Muscle of leg (tissue), 16 donors: ENCODE measurements at places on chromosomes 3 and 15. TPM values are rescaled to one million over a fixed set of nuclear protein-coding genes. Genes with fewer than 3 reads are reported as not detected.

The SLC28A1 gene
- total RNA-seq = 0.35 TPM

The ZNF660 gene
- total RNA-seq = 6.2 TPM

- no peak overlapping the region for H3K27ac ChIP-seq
- DNase-seq = peak; percentile 4
- peaks cover 8% of the 10 kb centered on the region for H3K4me1 ChIP-seq
- H3K36me3 ChIP-seq = no peaks in the 10 kb centered on the region
Observed at GRCh38 chr3:197149-197827, 725 bp downstream of the CHL1 start.

The ZDHHC23 gene
- 0.93 TPM for total RNA-seq

DNA sequence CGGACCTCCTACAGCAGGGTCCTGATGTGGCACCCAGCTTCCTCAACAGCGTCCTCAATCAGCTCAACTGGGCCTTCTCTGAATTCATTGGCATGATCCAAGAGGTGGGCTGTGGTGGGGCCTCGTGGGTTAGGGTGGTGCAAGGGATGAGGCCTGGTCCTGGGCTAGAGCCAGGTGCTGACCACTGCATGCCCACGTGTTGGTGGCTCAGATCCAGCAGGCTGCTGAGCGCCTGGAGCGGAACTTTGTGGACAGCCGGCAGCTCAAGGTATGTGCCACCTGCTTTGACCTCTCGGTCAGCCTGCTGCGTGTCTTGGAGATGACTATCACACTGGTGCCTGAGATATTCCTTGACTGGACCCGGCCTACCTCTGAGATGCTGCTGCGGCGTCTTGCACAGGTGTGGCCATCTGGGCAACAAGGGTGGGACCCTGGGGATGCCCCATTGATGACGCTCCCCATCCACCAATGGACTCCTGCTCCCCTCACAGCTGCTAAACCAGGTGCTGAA is 3.8 kb downstream of the AMIGO3 start:
- no peak overlapping the region for H3K4me3 ChIP-seq
- DNase-seq = no peak
- H3K4me1 ChIP-seq = peaks cover 33% of the 10 kb centered on the region
- H3K36me3 ChIP-seq = peaks cover 33% of the 10 kb centered on the region
- H3K27me3 ChIP-seq = peaks cover 6% of the 10 kb centered on the region

The KLHL40 gene
- 114 TPM for total RNA-seq

The FETUB gene
- total RNA-seq = 0.04 TPM

- H3K4me1 ChIP-seq = peaks cover 36% of the 10 kb centered on the region
- H3K27ac ChIP-seq = peak overlapping the region; percentile 51
- peaks cover 33% of the 10 kb centered on the region for H3K36me3 ChIP-seq
- no peak for DNase-seq
- H3K27me3 ChIP-seq = no peaks in the 10 kb centered on the region
Observed at GRCh38 chr3:49536875-49537533, 17.3 kb upstream of the BSN start.

GRCh38 chr3:24853685-24854490 is 359.2 kb upstream of the THRB start:
- H3K4me3 ChIP-seq = no peak overlapping the region
- H3K27ac ChIP-seq = no peak overlapping the region
- H3K4me1 ChIP-seq = no peaks in the 10 kb centered on the region
- no peak for DNase-seq
- no peaks in the 10 kb centered on the region for H3K36me3 ChIP-seq
